ENCODE measurements at places on chromosomes 2 and 18.

- DNase-seq: no peak
These were observed 194.1 kb downstream of the KLHL29 start for GRCh38 chr2:23578964-23579671.

- DNase-seq: no peak
These were observed 39.1 kb upstream of the IGFBP2 start for GRCh38 chr2:216594081-216594480.

- DNase-seq: peak; percentile 92
These were observed 34.0 kb downstream of the IL1R2 start for GRCh38 chr2:102025583-102026267.

DNA sequence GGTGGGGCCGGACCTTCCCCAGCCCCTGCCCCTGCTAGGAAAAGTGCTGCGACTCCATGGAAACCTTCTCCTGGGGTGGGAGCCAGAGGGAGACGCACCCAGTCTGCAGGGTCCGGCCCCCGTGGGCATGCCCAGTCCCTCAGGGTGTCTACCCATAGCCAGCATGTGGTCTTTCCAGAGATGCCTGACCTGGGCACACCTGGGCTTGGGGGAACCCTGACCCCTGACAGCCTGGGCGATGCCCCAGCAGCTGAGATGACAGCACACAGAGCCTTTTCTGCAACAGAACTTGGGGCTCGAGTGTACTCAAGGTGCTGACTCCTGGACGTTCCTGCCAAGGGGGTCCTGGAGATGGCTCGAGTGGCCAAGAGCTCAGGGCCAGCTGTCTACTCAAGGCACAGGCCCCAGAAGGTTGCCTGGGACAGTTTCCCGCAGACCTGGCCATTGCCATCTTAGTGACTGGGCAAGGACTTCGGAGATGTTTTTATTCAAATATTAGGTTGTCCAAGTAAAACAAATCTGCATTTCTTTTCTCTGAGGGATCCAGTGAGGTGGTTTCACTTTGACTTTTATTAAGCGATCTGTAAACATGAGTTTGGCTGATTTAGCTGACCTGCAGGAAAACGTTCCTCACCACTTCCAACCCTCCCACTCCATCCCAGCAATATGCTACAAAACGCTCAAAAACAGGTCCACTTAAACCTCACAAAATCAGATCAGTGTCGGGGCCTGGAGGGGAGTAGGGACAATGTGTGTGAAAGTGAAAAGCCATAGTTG, 228.0 kb downstream of the EIPR1 start:
- no peak for DNase-seq

DNA sequence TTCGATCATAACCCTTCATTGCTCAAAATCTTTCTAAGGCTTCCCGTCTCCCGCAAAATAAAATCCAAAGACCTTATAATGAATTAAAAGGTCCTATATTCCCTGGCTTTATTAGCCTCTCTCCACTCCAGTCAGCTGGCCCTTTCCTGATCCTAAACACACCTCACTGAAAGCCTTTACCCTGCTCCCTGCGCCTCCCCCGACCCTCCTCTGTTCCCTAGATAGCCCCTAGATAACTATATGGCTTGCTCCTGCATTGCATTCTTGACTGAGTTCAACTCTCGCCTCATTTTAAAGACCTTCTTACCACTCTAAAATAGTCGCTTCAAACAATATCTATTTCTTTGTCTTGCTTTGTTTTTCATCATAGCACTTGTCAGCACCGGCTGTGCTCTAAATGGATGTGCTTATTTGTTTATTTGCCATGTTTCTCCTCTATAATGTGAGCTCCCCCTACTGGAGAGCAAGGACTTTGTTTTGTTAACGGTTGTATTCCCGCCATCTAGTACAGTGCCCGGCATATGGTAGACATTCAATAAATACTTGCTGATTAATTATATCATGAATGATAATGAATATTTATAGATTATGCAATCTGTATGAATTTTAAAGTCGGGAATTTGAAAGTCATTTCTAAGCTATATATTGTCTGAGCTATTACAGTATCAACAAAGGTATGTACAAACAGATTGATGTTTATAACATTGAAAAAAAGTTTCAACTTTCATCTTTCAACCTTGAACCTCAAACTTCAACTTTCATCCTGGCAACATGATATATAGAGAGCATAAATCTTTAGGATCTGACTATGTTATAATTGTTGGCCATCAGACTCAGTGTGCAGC, 32.4 kb upstream of the VIT start:
- DNase-seq: peak; percentile 54

DNA sequence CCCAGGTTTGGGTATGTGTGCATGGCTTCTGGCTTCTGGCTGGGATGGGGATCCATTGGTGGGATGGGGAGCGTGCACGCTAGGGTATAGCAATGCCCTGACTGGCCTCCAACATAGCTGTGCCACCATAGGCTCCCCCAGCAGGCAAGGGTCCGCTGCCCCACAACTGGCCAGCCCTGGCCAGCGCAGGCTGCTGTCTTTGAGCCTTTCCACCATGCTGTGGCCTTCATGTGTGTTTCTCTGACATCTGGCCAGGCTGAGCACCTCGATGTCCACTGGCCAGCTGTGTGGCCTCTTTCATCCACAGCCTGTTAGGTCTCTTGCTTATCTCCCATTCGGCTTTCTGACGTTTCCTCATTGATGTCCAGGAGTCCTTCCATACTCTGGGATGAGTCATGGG, 231.3 kb downstream of the NDUFA10 start:
- DNase-seq: no peak
